Muscle of leg (tissue), 16 donors: ENCODE measurements at places on chromosomes 1 and 21. TPM values are rescaled to one million over a fixed set of nuclear protein-coding genes. Genes with fewer than 3 reads are reported as not detected.

- DNase-seq, result peak; percentile 25
These were observed 88.5 kb upstream of the NEK7 start for GRCh38 chr1:198068285-198068684.

GRCh38 chr1:246151796-246152434 lies 355.2 kb downstream of the SMYD3 start:
- DNase-seq, result no peak

GRCh38 chr1:58710190-58711085 lies 10.6 kb upstream of the MYSM1 start:
- DNase-seq, result no peak

DNA sequence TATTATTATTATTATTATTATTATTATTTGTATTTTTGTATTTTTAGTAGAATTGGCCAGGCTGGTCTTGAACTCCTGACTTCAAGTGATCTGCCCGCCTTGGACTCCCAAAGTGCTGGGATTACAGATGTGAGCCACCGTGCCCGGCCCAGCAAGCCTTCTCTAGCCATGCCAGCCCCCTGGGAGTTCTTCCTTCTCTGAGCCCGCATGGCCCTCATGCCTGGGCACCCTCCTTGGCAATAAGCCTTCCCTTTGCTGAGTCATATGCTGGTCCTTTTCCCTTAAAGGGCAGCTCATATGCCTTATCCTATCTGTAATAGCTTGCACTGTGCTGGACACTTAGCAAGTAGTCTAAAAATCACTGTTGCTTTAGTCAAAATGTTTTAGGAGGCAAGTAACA lies 8.5 kb upstream of the NBL1 start:
- DNase-seq, result no peak

RPE65 gene
- total RNA-seq, result 0.04 TPM

SPRR1A gene
- total RNA-seq, result not detected

DNA sequence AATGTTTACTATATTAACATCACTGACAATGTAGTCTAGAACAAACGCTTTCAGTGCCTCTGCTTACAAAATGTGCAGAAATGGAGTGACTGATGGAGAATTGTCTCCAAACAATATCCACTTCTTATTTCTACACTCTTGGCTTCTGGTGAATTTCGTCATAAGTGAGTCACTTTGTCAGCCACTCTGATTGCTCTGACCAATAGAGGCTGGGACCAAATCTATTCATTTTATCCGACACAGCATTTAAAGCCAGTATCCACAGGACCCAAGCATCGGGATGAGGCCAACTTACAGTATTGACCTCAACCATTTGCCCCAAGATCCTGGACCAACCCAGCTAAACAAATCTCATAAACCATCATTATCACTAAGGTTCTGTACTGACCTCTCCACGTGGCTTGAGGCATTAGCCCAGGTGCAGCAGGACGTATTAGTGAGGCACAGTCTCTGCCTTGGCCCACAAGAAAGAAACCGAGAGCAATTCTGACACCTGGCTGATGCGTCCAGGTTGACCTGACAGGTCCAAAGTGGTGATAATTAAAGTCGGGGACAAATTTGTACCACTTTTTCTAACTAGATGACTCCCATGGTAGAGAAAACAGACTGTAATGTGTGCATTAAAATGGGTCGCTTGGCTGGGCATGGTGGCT lies 53.3 kb upstream of the ERO1B start:
- DNase-seq, result no peak
